ENCODE measurements at places on chromosomes 7 and 10.

- peak; percentile 11 for DNase-seq
Observed at GRCh38 chr10:15781381-15781960, 61.7 kb upstream of the ITGA8 start.

DNA sequence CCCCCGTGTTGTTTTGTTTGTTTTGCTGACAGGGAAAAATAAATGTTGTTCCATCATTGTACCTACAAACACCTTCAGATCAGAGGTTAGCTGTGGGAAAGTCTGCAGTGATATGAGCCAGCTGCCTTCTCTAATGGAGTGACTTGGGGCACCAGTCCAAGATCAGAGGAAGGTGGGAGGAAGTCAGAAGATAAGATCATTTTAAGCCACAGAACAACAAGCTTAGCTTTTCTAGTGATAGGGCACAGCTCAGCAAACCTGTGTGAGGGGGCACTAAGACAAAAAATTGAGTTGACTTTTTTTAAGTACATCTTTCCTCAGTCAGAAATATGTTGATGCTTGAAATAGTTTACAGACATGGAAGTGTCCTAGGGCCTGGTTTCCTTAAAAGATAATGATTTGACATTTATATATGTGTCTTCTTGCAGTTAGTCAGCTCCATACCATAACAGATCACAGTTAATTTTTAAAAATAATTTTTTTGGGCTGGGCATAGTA lies 240.3 kb upstream of the KAT6B start:
- DNase-seq, result peak; percentile 36

GRCh38 chr10:112313234-112313633 lies 30.0 kb downstream of the TECTB start:
- no peak for DNase-seq

DNA sequence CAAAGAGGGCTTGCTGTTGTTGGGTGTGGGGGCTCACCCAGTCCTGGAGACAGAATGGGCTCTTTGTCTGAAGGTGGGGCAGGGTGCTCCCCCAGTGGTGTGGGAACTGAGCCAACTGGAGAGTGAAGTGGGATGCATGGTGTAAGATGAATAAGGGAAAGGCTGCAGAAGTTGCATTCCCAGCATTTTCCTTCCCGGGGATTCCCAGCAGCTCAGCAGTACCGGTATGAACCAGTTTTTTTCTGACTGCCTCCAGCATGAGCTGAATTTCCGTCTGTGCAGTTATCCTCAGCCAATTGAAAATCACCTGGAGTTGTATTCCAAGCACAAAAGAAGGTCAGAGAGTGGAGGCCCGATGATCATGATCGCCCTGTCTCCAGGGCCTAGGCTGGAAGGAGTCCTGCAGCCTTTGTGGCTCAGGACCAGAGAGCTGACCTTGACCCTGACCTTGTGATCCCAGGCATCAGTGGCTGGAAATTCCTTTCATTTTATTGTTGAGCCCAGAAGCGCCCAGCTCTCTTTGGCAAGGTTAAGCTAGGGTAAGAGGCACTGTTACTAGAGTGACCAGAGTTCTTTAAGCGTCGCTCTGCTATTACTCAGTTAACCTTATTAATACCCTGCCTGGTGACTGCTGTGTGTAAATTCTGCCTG lies 33.4 kb downstream of the OGDH start:
- no peak for DNase-seq

DNA sequence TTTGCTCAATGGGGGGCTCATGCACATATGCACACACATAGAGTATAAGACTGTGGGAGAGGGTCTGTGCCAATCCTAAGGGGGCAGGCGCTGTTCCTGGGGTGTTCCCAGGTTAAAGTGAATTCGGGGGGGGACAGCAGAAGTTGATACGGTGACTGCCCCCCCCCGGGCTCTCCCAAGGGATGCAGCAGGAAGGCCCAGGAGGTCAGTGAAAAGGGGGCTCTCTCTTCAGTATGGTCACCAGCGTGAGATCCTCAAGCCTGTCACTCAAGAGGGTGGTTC lies 32.4 kb downstream of the SPDYE6 start:
- no peak for DNase-seq

- peak; percentile 63 for DNase-seq
Observed at GRCh38 chr7:81956520-81956919, 186.7 kb upstream of the HGF start.

GRCh38 chr7:100166970-100167911 lies 1.2 kb downstream of the GAL3ST4 start:
- no peak for DNase-seq

GRCh38 chr10:53357587-53357986 lies 585.0 kb upstream of the MBL2 start:
- DNase-seq, result no peak

DNA sequence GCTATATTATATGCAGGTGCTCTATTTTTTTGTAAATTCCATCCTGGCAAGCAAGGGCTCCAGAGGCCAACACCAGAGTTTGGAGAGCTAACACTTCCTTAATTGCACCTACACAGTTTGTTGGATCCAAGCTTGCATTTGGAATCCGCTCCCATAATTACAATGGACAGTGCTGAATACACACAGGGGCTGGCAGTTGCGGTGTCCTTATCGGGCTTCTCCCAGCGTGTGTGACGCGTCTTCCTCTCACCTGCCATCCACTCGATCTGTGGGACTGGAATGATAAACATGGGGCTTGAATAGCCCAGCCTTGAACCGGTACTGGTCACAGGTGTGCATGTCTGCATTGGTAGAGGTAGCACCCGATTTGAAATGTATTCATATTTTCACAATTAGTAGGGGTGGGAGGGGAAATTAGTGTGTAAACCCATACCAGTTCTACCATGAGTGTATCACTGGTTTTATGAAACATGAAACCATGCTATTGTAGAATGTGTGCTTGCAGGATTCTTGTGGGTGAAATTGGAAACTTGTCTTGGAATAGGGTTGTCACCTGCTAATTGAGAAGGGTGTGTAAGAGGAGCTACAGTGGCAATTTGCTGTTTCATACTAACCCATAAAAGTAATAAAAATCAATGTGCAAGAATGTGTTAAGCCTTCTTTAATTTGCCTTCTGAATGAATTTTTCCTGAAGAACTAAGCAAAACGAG lies 316.5 kb downstream of the WDR11 start:
- no peak for DNase-seq

GRCh38 chr7:123581162-123581459 lies 20.5 kb upstream of the ASB15 start:
- no peak for DNase-seq

GRCh38 chr10:95352684-95353083 lies 61.9 kb upstream of the PDLIM1 start:
- DNase-seq, result no peak

DNA sequence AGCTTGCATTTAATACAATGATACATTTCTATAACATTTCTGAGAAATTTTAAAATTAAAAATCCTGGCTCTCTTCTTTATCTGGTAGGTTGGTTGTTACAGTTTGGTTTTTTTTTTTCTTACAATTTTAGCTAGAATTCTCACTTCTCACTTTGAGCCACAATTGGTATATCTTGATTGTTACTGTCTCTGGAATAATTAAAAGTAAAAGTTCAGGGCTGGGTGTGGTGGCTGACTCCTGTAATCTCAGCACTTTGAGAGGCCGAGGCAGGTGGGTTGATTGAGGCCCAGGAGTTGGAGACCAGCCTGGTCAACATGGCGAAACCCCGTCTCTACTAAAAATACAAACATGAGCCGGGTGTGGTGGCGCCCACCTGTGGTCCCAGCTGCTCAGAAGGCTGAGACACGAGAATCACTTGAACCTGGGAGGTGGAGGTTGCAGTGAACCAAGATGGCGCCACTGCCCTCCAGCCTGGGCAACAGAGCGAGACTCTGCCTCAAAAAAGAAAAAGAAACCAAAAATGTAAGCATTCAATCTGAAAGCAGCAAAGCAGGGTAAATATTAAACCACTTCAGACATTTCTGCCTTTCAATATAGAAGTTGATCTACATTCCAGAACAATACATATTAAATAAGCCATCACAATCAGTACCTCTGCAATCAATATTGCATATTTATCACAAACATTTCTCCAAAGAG lies 88.6 kb upstream of the PFKP start:
- no peak for DNase-seq

- peak; percentile 17 for DNase-seq
Observed at GRCh38 chr7:23863209-23863787, 153.3 kb downstream of the STK31 start.

- no peak for DNase-seq
Observed at GRCh38 chr10:124667425-124668345, 76.5 kb downstream of the FAM53B start.

- no peak for DNase-seq
Observed at GRCh38 chr7:11332186-11332864, 358.7 kb downstream of the PHF14 start.

- peak; percentile 26 for DNase-seq
Observed at GRCh38 chr10:29392376-29393021, 103.6 kb downstream of the LYZL1 start.

GRCh38 chr10:5813091-5813340 lies 218 bp downstream of the GDI2 start:
- DNase-seq, result no peak

DNA sequence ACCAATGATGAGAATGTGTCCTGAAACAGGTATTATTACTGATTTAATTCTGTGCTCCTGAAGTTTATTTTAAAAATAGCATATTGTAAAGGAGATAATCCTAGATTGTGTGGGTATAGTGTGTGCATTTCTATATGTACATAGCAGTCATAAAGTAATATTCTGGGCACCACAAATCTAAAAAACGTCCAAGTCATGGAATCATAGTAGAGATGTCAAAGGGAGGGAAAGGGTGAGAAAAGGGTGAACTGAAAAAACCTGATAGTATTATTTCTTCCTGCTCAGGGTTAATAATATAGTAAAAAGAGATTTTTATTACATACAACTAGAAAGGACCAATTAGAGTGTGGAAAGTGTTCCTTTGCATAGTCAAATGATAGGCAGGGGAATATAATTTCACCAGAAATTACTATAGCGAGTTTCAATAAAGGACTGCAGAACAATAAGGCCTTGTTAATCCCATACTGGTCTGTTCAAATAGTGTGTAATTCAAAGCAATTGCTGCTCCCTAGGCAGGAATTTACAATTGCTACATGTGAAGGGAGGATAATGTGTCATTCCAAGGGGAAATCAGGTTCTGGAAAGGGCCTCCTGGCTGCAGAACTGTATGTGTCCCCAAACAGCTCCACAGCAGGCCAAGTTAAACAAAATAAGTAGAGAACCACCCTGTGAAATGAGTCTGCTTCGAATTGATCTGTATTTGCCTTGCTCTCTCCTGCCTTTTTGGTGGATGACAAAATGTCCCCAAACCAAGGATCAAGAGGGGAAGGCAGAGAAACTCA lies 42.5 kb upstream of the KMT2E start:
- DNase-seq, result no peak

GRCh38 chr7:76260171-76260703 lies 42.2 kb upstream of the HSPB1 start:
- peak; percentile 56 for DNase-seq

GRCh38 chr7:128022631-128023532 lies 8.4 kb downstream of the LRRC4 start:
- no peak for DNase-seq

- DNase-seq, result no peak
Observed at GRCh38 chr7:12052211-12052610, 158.9 kb upstream of the TMEM106B start.

DNA sequence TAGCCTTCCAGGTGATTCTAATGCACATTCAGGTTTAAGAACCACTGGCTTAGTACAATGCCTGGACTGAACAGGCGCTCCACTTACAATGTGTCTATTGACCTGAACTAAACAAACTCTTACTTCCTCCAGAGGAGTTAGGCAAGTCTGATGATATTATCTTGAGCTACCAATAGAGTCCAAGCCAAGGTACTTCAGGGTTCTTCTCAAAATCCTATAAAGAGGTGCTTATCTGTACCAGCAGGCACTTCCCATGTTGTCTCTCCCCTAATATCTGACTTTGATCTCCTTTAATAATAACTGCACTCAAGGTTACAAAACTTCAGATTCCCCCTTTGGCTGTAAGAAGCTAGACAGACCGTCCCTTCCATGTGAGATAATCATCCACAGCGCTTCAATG lies 157.0 kb upstream of the SVIL start:
- no peak for DNase-seq

DNA sequence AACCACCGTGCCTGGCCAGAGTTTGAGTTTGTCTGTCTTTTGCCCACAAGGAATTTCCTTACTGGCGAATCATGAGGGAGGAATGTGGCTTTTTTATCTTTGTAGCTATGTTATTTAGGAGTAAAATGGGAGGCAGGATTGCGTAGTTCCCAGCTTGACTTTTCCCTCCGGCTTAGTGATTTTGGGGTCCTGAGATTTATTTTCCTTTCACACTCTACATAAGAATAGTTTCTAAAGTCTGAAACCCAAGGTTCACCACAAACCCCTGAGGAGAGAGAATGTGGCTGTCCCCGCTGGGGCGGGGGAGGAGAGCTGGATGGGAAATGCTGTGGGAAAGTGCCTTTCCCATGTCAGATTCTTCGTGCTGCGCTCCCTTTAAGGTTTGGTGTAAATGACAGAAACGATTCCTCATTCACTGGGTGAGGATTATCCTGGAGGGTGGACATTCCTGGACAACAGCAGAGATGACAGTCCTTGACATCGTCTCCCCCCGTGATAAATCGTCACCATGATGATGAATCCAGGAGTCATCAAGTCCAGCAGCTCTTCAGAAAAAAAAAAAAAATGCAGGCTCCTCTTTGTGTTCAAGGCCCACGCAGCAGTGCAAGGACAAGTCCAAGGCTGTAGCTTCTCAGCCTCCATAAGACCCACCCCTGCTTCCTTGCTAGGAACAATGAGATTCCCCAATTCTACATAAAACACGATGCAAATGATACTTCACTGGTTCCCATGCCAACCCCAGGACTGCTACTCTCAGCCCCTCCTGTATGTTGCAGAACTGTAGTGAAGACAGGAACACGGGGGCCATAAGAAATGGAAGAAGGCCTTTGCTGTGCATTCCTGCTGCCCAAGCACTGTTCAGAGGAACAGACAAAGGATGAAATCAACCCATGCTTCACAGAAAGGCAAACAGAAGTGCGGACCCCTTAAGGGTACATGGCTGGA lies 233.1 kb downstream of the CCDC3 start:
- DNase-seq, result no peak

DNA sequence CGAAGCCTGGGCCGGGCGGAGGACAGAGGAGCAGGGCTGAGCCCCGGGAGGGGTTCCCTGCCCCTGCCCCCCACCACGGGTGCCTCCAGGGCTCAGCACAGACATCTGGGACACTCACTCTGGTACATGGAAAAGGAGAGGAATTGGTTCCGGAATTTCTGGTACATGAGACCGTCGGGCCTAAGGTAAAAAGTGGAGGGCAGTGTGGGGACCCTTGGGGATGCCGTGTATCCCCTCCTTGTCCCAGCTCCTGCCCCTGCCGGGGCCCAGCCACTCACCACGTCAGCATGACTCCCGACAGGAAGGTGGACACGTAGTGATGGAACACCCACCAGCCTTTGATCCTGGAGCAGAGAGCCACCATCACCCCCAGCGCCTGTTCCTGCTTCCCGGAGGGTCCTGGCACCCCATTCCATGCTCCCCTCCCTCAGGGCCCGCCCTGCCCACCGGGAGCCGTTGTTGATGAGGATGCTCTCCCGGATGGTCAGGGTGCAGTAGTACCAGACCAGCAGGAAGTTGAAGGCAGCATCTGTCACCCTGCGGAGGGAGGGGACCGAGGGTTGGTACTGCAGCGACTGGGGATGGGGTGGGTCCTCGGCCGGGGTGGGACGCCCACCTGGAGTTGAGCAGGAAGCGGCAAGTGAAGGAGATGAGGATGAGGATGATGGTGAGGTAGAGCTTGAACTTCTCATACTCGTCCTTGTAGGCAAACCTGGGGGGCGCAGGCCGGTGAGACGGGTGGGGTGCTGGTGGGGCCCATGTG lies 6.4 kb downstream of the TMEM120A start:
- DNase-seq, result no peak

GRCh38 chr7:69067397-69067796 lies 530.9 kb upstream of the AUTS2 start:
- DNase-seq, result peak; percentile 51

Measured in OCI-LY7 (cell line).